ENCODE measurements at places on chromosomes 11 and 22.

GRCh38 chr11:71418643-71419042, 29.6 kb downstream of the DHCR7 start:
- DNase-seq = no peak

DNA sequence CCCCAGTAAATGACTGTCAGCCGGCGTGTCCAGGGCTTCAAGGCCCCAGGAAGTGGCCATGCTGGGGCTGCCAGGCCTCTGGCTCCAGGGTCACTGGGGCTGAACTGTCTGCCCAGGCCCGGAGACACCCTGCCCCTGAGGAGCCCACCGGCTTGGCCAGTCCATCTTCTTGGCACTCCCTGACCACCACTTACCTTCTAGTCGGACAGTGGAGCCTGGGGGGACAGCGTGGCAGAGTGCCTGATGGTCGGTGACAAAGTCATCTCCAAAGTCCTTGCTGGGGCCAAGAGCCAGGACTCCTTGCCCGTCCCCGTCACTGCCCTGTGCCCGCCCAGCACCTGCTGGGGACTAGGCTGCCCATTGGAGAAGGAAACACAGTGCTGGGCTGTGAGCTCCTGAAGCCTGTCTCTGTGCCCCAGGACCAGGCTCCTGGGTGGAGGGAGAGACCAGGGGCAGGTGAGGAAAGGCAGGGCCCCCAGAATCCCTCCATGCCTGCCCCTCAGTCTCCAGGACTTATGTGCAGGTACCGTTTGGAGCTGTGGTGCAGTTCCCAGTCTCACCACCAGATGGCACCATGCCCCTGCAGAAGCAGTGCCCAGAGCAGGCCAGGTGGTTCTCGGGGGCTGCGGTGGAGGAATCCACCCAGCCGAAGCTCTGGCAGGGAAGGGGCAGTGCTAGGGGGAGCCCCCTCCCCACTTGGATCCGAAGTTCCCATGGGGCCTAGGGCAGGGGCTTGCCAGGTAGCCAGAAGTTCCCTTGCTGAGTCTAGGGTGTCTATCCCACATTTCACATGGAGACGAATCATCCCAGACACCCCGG, 6.0 kb upstream of the CCDC188 start:
- DNase-seq = peak; percentile 18

DNA sequence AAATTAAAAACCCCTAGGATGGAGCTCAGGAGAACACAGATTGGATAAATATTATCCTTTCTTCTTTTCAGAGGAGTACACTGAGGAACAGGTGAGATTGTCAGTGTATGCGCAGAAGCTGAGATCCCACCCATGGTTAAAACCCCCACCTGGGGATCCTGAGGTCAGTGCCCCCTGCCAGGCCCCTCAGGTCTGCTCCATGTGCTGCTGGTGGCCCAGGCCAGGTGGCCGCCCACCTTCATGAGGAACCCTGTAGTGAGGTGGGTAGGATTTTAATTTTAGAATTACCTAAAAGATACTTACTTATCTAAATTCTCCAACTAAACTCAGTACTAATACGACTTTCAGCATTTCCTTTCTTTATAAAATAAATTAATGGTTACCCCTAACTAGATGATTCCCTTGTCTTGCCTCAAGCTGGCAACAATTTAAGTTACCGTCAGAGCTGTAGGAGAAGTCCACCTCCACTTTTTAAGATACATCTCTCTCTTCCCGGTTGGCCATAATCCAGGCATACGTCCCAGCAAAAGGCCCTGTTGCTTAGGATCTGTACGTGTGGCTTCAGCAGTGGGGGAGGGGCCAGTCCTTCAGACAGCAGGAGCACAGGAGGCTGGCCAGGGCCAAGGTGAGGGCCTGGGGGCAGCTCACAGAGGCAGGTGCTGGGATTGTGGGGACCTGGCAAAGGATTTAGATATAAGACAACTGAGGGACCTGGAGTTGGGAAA, 61.5 kb upstream of the PITPNB start:
- DNase-seq = no peak

DNA sequence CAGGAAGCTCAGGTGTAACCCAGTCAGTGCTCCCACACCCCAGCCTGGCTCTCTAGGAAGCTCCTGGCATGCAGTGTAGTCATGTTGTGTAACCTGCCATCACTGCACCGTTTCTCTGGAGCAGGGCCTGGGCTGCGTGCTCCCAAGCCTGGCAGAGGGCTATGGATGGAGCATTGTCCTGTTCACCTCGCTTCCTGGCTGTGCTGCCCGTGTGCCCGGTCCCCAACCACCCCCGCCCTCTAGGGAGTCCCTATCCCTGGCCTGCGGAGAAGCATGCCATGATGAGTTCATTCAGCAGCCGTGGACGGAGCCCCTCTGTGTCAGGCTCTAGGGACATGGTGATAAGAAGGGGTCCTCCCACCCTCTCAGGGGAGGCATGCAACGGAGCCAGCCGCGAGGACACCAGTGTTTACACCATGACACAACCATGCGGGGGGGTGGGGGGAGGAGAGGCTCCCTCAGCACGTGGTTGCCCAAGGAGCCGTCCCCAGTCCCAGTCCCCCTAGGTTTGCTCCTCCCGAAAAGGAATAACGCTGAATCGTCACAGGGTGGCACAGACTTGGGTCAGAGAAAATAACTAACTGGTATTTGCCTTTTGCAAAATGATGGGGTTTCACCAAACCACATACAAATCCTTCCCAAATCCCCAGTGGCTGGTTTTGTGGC, 73.1 kb downstream of the FBLN1 start:
- DNase-seq = no peak

DNA sequence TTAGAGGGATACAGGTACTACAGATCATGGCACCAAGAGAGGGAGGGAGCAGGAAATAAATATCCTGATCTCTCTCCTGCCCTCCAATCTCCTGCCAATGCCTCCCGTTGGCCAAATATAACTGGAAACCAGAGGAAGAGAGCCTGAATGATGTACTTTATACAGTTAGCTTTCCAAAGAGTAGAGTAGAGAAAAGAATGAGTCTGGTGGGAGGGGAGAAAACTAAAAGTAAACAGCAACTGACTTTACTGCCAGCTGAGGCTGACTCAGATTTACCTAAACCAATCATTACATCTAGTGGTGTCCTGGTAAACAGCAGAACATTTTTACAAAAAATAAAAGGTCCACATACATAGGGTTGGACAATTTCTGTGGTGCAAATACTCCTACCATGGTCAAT, 5.1 kb downstream of the MPZL3 start:
- DNase-seq = no peak

All from retinal pigment epithelial cell (primary cell).